ENCODE measurements at places on chromosomes 5 and 9. TPM values are rescaled to one million over a fixed set of nuclear protein-coding genes. Genes with fewer than 3 reads are reported as not detected.

GRCh38 chr9:35406183-35406959 lies 83.5 kb upstream of the RUSC2 start:
- peak; percentile 11 for DNase-seq

DNA sequence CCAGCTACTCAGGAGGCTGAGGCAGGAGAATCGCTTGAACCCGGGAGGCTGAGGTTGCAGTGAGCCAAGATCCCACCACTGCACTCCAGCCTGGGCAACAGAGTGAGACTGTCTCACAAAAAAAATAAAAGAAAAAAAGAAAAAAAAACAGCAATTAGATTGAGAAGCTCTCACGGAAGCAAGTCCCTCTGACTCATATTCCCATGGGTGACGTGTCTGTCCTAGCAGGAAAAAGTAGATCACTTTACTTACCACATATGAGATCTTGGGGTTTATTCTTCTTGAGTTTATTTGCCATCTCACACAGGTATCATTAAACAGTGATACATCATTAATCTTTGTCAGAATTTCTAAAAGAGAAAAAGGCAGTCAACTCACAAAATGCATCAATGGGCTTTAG lies 62.6 kb downstream of the SUSD1 start:
- DNase-seq: no peak

GRCh38 chr9:121698627-121699570 lies 47.5 kb downstream of the DAB2IP start:
- DNase-seq: peak; percentile 39

DNA sequence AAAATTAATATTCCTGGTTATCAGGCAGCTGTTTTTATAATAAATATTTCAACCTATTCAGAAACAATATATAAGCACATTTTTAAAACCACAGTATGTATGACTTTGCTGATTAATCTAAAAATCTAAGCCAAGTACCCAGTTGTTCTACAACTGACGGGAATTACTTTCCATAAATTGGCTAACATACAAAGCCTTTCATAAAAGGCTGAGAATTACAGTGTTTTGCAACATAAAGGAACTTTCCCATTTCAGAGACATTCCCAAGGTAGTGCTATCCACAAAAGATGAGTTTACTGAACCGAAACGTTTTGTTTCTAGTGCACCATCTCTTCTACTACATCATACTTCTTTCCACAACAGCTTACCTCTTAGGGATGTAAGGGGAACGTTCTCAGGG lies 7.2 kb downstream of the RNF145 start:
- no peak for DNase-seq

The NRG2 gene
- 0.12 TPM for total RNA-seq

Measured in T-cell (primary cell).